ENCODE measurements at places on chromosomes 4 and X.

GRCh38 chr4:7987148-7987989 lies 47.7 kb upstream of the AFAP1 start:
- no peak for DNase-seq

GRCh38 chr4:657834-658667 lies 16.0 kb downstream of the ATP5ME start:
- DNase-seq = no peak

DNA sequence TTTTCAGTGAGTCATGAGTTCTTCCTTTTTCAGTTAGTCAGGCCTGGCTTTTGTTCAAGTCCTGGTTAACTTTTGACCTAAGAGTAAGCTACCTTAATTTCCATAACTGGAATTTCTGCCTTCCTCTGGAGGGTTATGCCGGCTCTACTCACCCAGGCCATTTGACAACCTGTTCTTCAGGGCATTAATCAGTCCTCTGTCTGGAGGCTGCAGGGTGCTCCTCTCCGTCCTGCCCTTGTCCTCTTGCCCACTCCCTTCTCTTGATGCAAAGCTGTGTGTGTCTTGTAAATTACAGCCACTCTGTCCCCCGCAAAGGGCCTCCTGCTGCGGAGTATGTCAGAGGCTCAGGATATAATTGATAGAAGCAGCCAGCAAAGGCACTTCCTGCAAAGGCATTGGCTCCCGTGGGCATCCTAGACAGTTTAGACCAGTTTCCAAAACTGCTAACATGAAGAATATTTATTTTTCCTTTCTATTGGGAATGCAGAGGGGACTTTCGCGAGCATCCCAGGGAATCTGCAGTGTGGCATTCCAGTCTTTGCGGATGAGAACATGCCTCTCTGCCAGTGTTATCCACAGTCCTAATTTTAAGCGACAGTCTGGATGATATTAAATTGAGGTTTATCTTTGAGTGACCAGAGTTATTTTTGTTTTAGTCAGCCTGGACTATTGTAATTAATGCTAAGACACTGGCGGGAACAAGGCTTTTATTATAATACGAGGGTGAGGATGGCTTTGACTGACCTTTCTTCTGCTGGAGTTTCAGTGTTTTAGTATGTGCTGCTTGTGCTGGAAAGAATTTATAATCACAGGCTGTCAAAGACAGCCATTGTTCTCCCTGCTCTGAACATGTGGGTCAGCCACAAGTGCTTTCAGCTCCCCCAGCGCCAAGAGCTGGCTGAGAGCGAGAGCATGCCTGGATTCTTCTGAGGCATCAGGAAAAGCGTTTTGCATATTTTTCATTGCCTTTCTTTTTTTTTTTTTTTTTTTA lies 74.2 kb downstream of the LIMCH1 start:
- DNase-seq = no peak

GRCh38 chr4:55866973-55867574 lies 13.6 kb downstream of the EXOC1 start:
- DNase-seq = no peak

- no peak for DNase-seq
These were observed 333.4 kb upstream of the AADAT start for GRCh38 chr4:170423137-170423536.

DNA sequence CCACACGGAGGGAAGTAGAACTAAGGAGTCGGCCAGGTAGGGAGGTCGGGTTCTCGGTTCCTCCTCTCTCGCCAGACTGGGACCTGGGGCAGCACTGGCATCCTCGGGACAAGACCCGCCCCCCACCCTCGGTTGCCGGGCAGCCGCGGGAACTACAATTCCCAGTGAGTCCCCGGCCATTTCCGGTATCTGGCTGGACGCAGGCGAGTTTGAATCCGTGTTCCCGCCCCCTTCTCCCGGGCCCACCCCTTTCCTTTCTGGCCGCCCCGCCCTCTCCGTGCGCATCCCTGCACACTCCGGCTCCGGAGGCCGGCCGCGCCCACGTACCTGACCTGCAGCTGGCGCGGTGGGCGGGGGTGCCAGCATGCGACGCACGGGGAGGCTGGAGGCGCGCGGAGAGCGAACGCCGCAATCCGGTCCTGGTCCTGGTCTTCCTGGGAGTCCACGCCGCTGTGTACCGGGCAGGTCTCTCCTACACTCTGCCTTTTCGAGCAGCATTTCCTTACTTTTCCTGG lies 10.2 kb upstream of the DLG3 start:
- DNase-seq = no peak

DNA sequence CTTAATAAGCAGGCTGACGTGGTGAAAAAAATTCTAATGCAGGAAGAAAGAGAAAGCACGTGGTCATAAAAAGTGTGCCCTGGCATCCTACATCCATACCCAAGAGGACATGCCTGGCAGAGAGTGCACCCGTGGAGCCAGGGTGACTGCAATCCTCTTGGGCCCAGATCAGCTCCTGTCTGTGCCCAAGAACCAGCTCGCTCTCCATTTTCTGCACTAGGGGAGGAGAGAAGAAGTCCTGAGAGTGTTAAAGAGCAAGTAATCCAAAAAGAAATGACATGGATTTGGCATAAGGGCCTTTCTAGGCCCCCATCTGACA lies 483.1 kb downstream of the BCOR start:
- no peak for DNase-seq
